BJ (cell line): ENCODE measurements at places on chromosomes 2 and 18.

GRCh38 chr2:207341804-207342203 is 176.1 kb upstream of the KLF7 start:
- no peak for DNase-seq

DNA sequence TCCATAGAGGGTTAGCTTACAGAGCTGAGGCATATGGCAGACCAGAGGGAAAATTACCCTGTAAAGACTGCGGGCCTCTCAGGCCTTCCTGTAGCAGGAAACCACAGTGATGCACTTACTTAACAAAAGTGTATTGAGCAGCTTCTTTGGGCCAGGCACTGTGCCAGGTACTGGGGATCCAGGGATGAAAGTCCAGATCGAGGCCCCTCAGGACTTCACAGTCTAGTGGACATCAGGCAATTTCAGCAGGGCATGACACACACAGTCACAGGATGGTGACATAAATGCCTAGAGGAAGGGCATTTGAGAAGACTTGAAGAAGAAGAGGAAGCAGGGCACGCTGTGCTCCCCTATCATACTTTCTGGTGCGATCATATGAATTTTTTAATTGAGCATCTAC is 71.7 kb downstream of the MARCO start:
- no peak for DNase-seq

GRCh38 chr18:58632552-58632951 is 3.7 kb upstream of the ALPK2 start:
- no peak for DNase-seq

- no peak for DNase-seq
These were observed 280.9 kb upstream of the FANCL start for GRCh38 chr2:58521803-58522554.

- DNase-seq: no peak
These were observed 77.3 kb downstream of the KLHL14 start for GRCh38 chr18:32695534-32695933.

- DNase-seq: no peak
These were observed 16.9 kb upstream of the C18orf32 start for GRCh38 chr18:49503931-49504330.

DNA sequence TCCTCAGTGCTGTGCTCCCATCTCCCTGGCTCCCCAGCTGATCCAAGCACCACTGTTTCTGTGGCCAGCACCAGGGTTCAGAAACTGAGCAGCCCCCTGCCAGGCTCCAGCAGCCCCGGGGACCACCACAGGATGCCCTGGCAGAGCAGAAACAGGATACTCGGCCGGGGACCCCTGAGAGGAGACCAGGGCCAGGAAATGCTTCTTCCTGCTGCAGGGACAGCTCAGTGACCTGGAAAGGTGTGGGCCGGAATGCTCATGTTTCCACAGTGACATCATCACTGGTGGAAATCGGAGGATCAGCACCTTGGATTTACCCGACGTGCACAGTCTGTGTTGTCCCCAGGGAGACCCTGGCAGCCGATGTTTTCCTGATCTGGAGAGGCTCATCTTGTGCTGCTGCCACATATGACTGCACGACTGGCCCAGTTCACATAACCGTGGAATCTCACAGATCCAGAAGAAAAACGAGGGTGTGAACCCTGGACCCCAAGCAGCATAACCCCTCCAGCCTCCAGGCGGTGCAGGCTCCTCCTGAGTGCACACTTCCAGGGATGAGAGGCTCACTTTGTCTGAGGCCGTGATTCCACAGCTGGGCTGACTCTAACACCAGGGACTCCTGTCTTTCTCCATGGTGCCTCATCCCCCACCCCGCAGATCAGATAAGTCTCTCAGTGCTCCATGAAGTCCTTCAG is 58.0 kb downstream of the DDX1 start:
- no peak for DNase-seq

GRCh38 chr18:9914334-9914583 is 443 bp downstream of the VAPA start:
- no peak for DNase-seq

DNA sequence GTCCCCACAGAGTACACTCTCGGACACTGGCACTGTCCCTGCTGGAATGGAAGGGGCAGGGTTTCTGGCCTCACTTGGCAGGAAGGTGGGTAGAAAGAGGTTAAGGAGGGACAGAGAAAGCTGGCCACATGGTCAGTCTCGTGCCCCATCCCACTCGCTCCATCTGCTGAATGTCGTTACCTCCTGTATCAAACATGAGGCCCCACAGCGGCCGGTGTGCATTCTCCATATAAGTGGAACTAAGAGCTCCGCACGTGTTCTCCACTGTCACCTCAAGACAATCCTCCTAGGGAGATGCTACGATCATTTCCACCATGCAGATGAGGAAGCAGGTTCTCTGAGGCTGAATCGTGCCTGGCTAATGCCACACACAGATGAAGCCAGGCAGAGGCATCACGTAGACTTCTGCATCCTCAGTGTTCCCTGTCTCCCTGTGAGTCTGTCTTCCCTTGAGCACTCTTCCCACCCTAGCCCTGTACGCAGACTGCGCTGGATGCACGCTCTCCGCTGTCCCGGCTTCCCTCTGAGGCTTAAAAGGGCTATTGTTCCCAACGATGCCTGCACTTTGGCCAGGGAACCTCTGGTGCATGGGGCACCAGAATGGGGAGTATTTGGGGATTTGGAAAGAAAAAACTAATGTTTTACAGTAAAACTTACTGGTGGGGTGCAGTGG is 35.1 kb downstream of the MAL start:
- no peak for DNase-seq

GRCh38 chr2:63225964-63226686 is 175.5 kb downstream of the OTX1 start:
- DNase-seq: no peak

- no peak for DNase-seq
These were observed 19.8 kb downstream of the SMIM21 start for GRCh38 chr18:75407468-75408437.

- DNase-seq: no peak
These were observed 133.1 kb downstream of the GCA start for GRCh38 chr2:162477011-162477410.

DNA sequence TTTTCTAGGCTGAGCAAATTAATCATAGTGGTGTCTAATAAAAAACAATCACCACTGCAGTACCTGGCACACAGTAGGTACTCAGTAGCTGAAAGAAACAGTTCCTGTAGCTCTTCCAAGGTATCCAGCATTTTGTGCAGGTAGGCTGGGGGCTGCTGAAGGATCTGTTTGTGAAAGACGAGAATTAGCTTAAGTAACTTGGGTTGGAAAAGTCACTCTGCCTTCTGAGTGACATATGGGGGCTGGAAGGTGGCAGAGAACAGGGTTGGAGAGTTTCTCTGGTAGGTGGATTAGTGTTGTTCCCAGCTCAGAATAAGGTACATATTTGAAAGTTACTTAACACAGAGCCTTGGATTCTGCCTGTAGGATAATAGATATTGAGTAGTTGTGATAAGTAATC is 72.8 kb downstream of the FMNL2 start:
- no peak for DNase-seq

DNA sequence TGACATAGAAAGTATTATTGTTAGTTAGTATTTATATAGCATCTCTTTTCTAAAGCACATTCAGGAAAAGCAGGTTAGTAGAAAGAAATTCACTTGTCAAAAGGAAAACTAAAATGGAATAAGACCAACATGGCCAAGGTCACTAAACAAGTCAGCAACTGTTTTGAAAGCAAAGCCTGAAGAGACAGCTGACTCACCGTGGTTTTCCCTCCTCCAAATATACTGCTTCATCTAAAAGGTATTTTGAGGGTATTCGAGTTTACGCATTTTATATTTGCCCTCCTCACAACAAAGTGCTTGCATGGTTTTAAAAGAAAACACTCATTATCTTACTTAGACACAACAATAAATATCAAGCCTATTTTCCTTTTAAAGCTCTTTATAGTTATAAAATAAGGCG is 24.0 kb downstream of the ZNF385B start:
- DNase-seq: peak; percentile 27

GRCh38 chr2:240401308-240401707 is 34.2 kb upstream of the GPC1 start:
- no peak for DNase-seq

- no peak for DNase-seq
These were observed 49.6 kb downstream of the TRAPPC12 start for GRCh38 chr2:3429066-3429610.

- DNase-seq: no peak
These were observed 160.1 kb downstream of the HAUS1 start for GRCh38 chr18:46264255-46264654.

DNA sequence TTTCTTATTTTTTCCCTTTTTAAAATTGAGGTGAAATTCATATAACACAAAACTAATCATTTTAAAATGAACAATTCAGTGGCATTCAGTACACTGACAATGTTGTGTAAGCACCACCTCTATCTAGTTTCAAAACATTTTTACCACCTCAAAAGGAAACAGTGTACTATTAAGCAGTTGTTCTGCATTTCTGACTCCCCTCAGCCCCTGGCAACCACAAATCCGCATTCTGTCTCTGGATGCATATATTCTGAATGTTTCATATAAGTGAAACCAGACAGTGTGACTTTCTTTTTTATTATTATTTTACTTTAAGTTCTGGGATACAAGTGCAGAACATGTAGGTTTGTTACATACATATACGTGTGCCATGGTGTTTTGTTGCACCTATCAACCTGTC is 19.2 kb upstream of the TANK start:
- DNase-seq: no peak

- DNase-seq: no peak
These were observed 191.9 kb downstream of the MC4R start for GRCh38 chr18:60180671-60181070.

DNA sequence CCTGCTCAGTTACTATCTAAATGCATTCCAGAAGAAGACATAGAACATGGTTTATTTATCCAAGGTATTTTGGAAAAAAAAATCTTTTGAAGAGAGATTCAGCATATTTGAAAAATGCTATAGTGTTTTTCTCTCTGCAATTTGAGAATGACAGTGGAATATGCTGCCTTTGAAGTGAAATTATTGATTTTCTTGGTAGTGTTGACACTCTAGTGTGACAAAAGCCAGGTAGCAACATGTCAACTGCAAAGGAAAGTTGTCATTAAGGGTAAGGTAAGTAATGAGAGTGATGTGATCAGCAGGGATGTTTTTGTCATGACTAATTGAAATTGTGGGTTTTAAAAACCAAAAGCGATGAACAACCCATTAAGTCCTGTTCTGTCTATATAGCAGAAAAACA is 1387.1 kb upstream of the TMEFF2 start:
- DNase-seq: no peak

- no peak for DNase-seq
These were observed 143.9 kb upstream of the DLX2 start for GRCh38 chr2:172246649-172247048.

GRCh38 chr18:68220458-68220857 is 494.4 kb downstream of the TMX3 start:
- DNase-seq: no peak

DNA sequence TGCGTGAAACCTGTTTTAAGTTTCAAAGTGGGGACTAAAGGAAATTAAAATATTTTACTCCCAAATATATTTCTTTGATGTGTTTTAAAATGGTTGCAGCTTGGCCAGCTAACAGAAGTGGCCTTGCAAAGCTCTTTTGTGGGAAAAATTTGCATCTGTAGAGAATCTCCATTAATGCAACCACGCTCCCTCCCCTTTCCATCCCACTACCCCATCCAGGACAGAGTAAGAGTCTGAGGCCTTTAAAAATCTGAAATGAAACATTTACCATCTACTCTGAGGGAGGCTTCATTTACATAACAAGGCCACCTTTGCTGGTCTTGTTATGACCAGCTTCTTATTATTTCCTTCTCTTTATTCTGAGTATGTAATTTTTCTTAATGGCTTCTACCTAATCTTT is 63.5 kb downstream of the STAT4 start:
- no peak for DNase-seq

DNA sequence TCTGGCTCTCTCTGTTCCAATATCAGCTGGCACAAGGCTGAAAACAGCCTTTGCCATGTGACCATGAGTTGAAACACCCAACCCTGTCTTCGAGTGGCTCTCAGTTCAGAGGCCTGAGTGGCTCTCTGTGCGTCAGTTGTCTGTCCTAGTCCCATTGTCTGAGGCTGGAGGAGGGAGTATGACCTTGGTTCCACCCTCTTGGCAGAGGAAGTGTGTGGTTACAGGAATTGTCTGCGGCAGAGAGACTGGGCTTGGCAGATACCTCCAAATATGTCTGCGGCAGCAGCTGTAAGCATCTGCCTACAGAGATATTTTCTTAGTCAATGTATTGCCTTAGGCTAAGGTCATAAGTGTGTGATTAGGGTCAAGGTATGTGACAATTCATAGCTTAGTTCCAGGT is 32.6 kb downstream of the CNGA3 start:
- DNase-seq: no peak

DNA sequence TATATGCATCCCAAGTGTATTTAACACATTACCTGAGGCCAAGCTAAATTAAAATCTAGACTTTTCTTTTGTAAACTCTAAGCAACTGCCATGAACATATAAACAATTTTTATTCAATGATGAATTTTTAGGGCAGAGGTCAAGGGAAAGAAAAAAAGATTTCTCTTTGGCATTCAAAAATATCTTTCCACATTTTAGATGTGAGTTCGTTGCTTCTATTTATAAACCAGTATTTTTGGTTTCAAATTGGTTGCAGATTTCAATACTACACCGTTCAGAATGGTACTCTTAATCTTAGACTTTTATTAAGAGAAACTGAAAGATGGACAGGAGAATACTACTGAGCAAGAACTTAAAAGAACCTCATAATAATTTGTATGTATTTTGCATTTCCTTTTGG is 293.6 kb upstream of the CCDC68 start:
- no peak for DNase-seq

DNA sequence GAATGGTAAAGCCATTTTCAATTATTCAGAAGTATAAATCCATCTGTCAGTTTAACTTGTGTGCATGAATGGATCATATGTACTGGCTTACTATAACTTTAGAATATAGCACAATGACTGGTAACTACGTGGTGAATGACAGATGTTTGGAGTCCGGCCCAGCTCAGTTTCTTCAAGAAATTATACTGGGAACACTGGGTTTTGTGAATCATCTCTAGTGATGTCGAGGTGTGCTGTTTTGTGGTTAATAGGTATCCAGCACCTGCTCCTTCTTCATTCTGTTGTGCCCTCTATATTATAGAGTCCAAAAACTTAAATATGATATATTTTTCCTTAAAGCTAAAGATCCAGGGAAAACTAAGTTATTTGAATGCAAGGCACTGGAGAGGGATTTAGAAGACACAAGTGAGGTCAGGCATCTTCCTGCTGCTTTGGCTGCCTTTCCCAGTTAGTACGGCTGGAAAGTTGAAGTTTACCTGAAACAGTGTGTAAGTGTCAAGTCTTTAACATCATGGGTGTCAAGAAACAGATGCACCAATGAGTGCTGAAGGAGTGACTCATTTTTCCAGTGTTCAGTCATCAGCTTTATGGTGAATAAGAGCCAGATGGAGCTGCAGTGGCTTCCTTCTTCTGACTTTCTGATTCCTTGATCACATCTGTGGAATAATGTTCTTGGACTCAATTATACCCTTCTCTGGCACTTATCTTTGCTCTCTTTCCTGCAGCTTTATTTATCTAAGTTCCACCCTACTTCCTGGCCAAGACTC is 1079.5 kb upstream of the CELF4 start:
- no peak for DNase-seq

GRCh38 chr2:177548636-177549035 is 156.1 kb downstream of the AGPS start:
- DNase-seq: no peak
